ENCODE measurements at places on chromosomes 12 and 14.

- no peak for DNase-seq
Observed at GRCh38 chr14:32013083-32013482, 64.0 kb upstream of the ARHGAP5 start.

DNA sequence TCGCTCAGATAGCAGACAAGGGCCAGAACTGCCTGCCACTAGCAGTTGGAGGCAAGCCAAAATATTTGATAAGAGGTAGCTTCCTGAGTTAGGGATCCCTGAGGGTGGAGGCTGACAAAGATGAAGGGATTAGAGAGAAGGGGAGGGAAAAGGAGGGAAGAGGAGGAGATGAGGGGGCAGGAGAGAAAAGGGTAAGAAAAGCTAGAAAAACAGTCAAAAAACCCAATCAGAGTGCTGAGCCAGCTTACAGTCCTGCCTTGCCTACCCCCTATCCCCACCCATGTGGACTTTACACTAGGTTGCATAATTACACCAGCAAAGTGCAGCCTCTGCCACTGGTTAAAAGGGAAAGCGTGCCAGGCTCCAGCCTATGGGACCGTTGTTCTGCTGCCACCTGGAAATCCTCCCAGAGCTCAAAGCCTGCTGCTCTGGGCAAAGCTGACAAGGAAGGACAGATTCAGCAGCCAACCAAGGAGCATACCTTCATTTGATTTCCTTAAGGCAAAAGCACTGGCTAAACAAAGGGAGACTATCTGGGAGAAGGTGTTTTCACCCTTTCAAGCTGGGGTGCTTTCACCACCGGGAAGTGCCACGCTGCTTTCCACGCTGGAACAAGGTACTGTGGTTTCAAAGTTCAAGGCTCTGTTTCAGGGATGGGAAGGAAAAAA is 3.8 kb upstream of the NUMB start:
- DNase-seq, result no peak

GRCh38 chr14:40576880-40577478 is 1029.7 kb upstream of the LRFN5 start:
- DNase-seq, result no peak

DNA sequence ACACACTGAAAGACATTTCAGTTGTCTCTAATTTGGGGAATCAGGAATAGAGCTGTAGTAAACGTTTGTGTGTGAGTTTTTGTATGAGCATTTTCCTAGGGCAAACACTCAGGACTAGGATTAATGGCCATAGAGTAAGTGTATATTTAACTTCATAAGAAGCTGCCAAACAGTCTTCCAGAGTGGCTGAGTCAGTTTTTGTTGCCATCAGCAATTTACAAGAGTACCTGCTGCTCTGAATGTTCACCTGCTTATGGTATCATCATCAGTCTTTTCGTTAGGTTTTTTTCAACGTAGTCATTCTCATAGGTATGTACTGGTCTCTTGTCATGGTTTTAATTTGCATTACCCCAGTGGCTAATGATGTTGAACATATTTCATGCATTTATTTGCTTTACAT is 30.6 kb upstream of the TRHDE start:
- DNase-seq, result no peak

- DNase-seq, result no peak
Observed at GRCh38 chr14:101476916-101477553, 84.3 kb upstream of the DIO3 start.

GRCh38 chr12:26425587-26426260 is 230.4 kb downstream of the SSPN start:
- no peak for DNase-seq

DNA sequence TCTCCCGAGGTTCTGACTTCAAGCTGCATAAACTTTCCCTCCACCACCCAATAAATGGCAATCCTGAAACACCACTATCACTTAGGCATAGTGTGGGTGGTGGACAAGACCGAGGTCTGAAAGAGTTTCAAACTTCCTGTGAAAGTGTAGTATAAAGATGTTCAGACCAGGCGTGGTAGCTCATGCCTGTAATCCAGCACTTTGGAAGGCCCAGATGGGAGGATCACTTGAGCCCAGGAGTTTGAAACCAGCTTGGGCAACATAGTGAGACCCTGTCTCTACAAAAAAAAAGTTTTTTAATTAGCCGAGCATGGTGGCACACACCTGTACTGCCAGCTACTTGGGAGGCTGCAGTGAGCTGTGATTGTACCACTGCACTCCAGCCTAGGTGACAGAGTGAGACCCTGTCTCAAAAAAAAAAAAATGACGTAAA is 61.9 kb downstream of the CCDC92 start:
- no peak for DNase-seq

Data from GM18507 (cell line).